Spinal cord (tissue), 10 donors: ENCODE measurements at places on chromosomes 12 and 14.

- H3K27me3 ChIP-seq, result no peaks in the 10 kb centered on the region
- peaks cover 3% of the 10 kb centered on the region for H3K4me1 ChIP-seq
- no peak for DNase-seq
These were observed 45.9 kb downstream of the CDK17 start for GRCh38 chr12:96354326-96354725.

DNA sequence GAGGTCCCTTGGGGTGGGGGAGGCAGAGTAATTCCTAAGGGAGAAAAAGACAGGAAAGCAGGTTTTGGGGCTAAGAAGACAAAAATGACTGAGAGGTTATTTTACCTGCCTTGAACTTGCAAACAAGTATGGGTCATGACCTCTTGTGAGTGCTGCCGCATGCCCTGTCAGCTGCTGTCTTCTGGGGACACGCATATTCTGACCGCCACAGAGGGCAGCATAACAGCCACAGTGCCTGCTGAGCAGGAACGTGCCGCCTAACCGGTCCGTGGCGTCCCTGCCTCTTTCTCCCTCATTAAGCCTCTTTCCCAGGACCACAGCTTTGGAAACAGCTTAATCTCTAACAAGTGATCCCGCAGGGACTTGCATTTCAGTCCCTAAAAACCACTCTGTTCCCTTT lies 51.3 kb upstream of the KCNA1 start:
- no peak for DNase-seq
- peaks cover 6% of the 10 kb centered on the region for H3K27me3 ChIP-seq
- H3K4me3 ChIP-seq, result no peak overlapping the region
- H3K36me3 ChIP-seq, result no peaks in the 10 kb centered on the region

DNA sequence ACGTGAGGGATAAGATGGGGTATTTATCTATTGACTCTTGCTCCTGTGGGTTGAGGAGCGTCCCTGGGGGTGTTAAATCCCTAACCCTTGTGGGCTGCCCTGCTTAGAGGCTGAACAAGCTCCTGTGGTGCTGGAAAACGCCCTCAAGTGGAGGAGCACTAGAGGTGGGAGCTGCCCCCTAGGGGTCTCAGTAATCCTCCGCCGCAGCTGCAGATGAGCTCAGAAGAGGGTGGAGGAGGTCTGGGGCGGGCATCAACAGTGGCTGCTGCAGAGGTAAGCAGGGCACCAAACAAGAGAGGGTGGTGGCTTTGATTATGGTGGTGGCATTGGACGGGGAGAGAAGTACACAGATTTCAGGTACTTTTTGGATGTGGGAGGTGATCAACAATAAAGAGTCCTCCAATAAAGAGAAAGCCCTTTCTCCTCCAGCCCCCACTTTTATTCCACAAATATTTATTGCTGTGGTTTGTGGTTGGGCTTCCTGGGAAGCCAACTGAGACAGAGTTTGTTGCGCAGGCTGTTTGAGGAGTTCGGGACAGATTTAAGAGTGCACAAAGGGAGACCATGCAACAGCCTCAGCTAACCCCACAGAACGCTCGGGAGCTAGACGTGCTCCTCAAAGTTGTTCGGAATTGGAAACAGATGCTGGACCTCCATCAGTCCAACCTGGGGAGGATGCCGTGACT lies 179.9 kb downstream of the ADCK1 start:
- no peak for DNase-seq
- H3K27me3 ChIP-seq, result no peaks in the 10 kb centered on the region

DNA sequence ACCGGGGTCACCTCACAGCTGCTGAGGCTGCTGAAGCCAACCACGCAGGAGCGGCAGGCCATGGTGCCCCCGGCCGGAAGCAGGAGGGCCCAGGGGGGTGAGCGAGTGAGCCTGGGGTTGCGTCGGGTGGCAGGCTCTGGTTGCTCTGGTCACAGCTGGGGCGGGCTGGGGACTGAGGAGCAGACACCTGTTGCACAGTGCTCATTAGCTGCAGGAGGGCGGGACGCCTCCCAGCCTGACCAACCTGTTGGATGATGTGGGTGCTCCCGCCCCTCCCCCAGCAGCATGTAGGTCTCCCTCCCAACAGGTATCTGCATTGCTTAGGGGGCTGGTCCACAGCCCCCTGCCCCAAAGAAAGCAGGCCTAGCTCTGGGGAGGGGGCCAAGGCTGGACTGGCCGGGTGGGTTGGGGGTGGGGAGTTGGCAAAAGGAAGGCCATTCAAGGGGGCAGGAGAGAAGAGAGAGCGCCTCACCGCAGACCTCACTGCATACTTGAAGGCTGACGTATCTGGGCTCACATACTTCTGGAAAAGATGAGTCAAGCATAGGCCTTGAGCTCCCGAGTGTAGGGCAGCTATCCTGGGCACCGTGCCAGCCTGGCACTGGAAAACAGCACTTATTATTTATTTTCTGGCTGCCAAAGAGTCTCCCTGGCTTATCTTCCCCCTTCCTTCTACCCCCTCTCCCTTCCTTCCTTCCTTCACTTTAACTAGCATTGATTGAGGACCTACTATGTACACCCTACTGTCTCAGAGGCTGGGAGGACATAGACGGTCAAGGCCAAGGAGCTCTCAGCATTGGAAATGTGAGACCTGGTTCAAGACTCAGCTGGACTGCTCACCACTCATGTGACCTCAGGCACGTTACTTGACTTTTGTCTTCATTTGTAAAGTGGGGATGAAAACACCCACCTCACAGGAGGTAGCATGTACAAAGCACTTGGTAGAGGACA lies at the start of gene KRT80:
KRT80 (minus strand) TSS at position 174 of the 951 bp plus-strand sequence; CDS start at position 62, 112 bp downstream.
- DNase-seq, result no peak
- peaks cover 39% of the 10 kb centered on the region for H3K4me1 ChIP-seq
- no peak within 1 kb of the TSS for H3K4me3 ChIP-seq
- H3K36me3 ChIP-seq, result no peaks in the 10 kb centered on the region
- peak within 1 kb of the TSS; percentile 47 for H3K27ac ChIP-seq

DNA sequence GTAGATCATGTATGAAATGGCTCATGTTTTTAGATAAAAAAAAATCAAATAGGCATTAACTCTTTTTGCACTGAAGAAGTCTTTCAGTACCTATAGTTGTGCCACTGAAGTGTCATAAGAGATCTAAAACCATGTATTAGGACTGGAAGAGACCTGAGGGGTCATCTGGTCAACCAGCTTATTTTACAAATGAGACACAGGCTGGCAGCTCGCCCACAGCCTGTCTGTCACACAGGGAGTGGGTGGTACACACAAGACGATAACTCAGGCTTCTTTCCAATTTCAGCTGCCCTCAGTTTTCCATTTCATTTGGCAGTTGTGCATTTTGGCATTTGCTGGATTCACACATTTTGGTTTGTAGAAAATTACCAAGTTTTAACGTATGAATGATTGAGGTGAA lies 34.7 kb downstream of the C12orf75 start:
- no peaks in the 10 kb centered on the region for H3K4me1 ChIP-seq
- no peak overlapping the region for H3K4me3 ChIP-seq
- H3K36me3 ChIP-seq, result no peaks in the 10 kb centered on the region
- DNase-seq, result peak; percentile 34
- H3K27ac ChIP-seq, result no peak overlapping the region
- H3K27me3 ChIP-seq, result no peaks in the 10 kb centered on the region

GRCh38 chr12:120110550-120111501 lies 5.7 kb downstream of the RAB35 start:
- peaks cover 19% of the 10 kb centered on the region for H3K4me1 ChIP-seq
- H3K27me3 ChIP-seq, result no peaks in the 10 kb centered on the region
- no peak overlapping the region for H3K27ac ChIP-seq
- DNase-seq, result no peak
- H3K4me3 ChIP-seq, result no peak overlapping the region
- peaks cover 48% of the 10 kb centered on the region for H3K36me3 ChIP-seq

DNA sequence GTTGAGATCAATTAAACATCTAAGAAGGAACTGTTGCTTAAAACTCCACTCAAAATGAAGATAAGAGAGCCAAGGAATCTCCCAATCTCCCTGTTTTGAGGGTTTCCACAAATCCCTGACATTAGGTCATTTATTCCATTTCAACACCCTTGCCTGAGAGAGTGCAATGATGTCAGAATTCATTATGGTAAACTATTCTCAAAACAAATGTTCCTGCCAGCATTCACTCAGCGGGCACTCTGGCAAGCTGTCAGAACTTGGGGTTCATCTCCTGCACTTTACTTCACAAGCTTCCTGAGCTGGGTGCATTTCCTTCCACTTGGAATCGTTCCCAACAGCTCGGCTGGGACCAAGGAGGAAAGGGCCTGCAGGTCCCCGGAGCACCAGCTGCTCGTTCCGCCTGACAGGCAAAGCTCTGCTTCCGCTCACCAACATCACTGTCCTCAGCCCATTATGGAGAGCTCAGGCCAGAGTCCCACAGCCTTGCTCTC lies 117.8 kb downstream of the TTC7B start:
- peak overlapping the region; percentile 85 for H3K27ac ChIP-seq
- no peaks in the 10 kb centered on the region for H3K27me3 ChIP-seq
- peaks cover 28% of the 10 kb centered on the region for H3K4me1 ChIP-seq
- no peaks in the 10 kb centered on the region for H3K36me3 ChIP-seq
- H3K4me3 ChIP-seq, result no peak overlapping the region

- peaks cover 36% of the 10 kb centered on the region for H3K4me1 ChIP-seq
- no peak for DNase-seq
- H3K27me3 ChIP-seq, result peaks cover 17% of the 10 kb centered on the region
- peak overlapping the region; percentile 75 for H3K27ac ChIP-seq
These were observed 3.9 kb upstream of the BLOC1S1 start for GRCh38 chr12:55711786-55712553.
